Stimulated activated CD4-positive, alpha-beta T cell treated with anti-CD3 and anti-CD28 coated beads, Interleukin-1b, Interleukin-23, amount 100 ng/mL, for 48 hours (primary cell): ENCODE measurements at places on chromosomes 1 and 21.
A peak's percentile ranks its signal among the peaks of the same experiment; 100 is the strongest.

DNA sequence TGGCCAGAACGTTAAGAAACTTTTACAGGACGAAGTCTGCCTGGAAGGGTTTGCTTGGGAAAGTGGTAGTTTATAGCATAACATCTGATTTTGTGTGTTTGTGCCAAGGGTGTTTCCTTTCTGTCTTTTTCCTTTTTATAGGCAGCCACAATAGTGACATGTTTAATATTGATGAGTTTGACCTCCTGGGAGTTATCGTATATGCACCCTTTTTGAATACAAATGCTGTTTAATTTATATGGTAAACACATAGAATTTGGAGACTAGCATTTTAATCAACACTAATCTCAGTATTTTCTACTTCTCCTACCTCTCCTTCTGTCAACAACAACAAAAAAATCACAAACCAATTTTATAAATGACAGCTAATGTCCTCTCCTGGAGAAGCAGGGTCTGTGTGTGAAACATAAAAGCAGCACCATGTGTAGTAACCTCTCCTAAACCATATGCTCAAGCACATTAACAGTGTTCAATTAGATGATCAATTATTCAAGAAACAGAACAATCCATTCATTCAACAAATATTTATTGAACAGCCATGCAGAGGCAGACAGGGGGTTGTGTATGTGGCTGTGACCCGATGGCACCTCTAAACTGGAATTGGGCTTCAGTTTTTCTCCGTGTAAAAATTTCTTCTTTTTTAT is 604 bp upstream of the FMN2 start:
- DNase-seq = no peak

GRCh38 chr1:178500091-178500770 is 3.5 kb upstream of the CLEC20A start:
- no peak for DNase-seq

- DNase-seq = no peak
Measured at GRCh38 chr1:8437347-8437746, 119.4 kb downstream of the SLC45A1 start.

GRCh38 chr1:201739492-201740085 is 89.4 kb upstream of the IPO9 start:
- DNase-seq = peak; percentile 46

DNA sequence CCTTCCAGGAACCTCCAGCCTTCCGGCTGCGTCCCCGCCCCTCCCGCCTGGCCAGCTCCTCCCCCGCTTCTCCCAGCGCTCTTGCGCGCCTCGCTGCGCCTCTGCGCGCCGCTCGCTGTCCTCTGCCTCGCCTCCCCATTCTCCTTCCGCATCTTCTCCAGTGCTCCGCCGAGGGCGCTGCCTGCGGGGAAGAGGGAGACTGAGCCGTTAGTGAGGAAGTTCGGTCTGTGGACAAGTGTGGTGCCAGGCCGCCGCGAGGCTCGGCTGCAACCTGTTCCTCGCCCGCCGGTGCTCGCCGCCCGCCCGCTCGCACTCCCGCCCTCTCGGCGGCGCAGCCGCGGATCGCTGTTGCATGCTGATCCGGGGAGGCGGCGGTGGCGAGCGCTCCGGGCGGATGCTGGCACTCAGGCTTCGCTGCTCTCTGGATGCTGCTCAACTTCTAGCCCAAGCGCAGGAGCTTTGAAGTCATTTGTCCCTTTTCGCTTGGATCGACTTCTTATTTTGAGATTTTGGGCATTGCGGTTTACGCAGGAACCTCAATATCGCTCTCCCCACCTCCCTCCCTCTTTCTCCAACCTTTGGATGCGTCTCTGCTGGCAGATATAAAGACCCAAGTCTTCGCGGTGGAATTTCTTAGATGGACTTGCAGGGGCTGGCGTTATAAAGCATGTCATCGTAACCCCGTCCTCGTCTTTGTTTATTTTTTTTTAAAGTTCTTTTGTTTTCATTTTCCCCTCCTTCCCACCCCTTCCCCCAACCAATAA is 614 bp upstream of the CACNA1E start:
- peak; percentile 50 for DNase-seq

GRCh38 chr1:27634177-27634984 is 604 bp downstream of the FGR start:
- peak; percentile 30 for DNase-seq

DNA sequence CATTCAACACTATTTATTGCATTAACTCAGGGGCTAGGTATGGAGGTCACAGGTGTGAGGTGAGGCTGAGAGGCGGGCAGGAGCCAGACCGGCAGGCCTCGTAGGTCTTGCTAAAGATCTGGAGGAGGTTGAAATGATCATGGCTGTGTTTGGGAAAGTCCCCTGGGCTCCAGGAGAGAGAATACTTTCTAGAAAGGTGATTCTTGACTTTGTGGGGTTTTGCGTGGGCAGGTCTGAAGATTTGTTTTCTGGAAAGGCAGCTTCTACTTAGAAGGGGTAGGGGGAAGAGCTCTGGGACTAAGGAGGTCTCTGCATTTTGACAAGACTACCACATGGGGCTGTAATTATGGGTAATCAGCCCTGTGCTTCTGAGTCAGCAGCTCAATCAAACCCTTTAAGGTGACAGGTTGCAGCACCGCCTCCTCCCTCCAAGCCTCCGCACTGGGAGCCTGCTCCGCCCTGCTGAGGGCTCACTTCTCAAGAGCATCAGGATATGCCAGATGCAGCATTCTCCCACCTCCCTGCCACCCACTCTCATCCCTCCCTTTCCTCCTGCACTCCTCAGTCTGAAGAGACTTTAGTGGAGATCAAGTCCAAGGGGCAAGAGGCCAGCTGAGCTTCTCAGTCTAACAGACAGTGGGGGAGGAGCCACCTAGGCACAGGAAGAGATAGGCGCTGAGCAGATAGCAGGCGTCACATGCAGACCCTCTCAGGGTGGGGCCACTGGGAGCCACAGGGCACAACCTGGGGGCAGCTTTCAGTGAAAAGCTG is 30.5 kb downstream of the SLC30A1 start:
- no peak for DNase-seq

GRCh38 chr1:36365381-36365780 is 20.3 kb downstream of the STK40 start:
- no peak for DNase-seq

- DNase-seq = no peak
Measured at GRCh38 chr1:167428395-167428794, 89.9 kb downstream of the CD247 start.
